Urothelium cell line (cell line): ENCODE measurements at places on chromosomes 11 and 22.

GRCh38 chr22:17699696-17700340, 61.3 kb downstream of the BCL2L13 start:
- no peak for DNase-seq

DNA sequence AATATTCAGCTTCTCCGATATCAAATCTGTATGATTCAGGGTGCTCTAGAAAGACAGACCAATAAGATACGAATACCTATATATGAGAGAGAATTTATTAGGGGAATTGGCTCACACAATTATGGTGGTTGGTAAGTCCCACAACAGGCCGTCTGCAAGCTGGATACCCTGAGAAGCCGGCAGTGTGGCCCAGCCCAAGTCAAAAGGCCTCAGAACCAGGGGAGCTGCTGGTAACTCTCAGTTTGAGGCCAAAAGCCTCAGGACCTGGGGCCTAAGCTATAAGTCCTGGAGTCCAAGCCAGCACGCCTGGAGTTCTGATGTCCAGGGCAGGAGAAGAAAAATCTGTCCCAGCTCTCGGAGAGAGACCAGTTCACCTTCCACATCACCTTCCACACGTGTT, 318.7 kb downstream of the BRD1 start:
- DNase-seq: no peak

GRCh38 chr11:29937526-29937925, 79.3 kb downstream of the KCNA4 start:
- DNase-seq: no peak

DNA sequence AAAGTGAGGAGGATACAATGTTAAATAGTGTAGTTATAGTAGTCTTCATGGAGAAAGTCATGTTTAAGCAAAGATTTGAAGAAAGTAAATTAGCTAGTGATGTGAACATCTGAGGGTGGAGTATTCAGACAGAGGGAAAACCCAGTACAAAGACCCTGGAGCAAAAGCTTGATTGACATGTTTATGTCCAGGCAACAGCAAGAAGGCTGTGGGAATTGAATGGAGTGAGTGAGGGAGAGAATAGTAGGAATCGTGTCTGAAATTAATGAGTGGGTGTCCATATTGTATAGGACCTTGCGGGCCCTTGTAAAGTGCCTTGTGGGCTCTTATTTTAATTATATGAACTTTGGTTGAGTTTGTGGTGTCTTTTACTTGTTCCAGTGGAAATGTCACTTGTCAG, 424.1 kb upstream of the KIRREL3 start:
- no peak for DNase-seq

DNA sequence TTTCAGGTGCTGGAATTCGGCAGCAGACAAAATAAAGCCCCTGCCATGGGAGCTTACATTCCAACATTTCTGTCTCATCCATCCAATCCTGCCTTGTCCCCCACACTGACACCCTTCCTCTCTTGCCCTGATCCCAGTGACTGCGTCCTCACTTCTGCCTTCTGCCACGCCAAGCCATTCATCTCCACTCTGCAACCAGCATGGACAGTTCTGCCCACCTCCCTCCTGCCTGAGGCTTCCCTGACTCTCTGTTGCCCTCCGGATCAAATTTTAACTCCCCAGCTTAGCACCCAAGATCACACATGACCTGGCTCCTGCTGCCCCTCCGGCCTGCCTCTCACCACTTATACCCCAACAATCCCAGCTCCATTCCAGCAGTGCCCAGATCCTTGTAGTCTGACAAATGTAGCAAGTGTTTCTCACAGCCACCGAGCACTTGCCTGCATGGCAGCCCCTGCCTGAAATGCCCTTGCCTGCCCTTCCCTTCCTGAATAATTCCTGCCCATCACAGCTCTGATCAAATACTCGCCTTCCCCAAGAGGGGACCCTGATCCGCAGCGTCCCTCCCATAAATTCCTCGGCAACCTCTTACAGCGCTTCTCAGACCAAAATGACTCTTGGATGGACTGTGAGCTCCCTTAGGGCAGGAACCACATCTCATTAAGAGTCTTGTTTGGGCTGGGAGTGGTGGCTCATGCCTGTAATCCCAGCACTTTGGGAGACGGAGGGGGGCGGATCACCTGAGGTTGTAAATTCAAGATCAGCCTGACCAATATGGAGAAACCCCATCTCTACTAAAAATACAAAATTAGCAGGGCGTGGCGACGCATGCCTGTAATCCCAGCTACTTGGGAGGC, 2.3 kb downstream of the ACTN3 start:
- DNase-seq: no peak

DNA sequence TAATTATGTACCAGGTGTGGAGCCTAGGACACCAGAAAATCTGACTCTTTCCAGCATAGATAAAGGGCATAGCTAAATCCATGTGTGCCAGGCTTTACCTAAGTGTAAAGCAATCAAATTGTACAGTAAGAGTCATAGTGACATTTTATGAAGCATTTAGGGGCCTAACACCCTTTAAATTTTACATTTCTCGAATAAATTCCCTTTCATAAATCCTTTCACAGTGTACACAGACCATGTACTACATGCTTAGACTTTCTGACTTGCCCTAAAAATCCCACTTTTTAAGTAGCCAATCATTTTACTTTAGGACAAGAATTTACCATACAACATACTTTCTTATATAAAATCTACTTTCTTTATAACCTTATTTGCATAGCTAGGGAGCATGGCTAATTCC, 727.6 kb upstream of the LUZP2 start:
- no peak for DNase-seq

- peak; percentile 86 for DNase-seq
These were observed 4.4 kb upstream of the PRR5 start for GRCh38 chr22:44697423-44698141.

DNA sequence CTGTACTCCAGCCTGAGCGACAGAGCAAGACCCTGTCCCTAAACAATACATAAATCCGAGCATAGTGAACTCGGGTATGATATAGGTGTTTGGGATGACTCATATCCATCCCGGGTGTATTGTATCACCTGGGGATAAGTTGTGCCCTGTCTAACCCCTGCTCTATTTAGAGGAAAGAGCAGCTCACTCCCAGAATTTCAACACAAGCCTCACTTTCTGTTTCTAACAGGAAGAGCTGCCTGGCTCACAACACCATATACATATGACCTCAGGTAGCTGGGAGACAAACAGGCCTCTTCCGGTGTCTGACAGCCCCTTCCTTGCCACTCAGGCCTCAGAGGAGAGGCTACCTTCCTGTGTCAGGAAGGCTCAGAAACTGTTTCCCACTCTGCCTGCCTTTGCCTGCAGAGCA, 9.9 kb upstream of the MICALL1 start:
- no peak for DNase-seq

- DNase-seq: no peak
These were observed 3.1 kb upstream of the PYGM start for GRCh38 chr11:64762674-64763525.

DNA sequence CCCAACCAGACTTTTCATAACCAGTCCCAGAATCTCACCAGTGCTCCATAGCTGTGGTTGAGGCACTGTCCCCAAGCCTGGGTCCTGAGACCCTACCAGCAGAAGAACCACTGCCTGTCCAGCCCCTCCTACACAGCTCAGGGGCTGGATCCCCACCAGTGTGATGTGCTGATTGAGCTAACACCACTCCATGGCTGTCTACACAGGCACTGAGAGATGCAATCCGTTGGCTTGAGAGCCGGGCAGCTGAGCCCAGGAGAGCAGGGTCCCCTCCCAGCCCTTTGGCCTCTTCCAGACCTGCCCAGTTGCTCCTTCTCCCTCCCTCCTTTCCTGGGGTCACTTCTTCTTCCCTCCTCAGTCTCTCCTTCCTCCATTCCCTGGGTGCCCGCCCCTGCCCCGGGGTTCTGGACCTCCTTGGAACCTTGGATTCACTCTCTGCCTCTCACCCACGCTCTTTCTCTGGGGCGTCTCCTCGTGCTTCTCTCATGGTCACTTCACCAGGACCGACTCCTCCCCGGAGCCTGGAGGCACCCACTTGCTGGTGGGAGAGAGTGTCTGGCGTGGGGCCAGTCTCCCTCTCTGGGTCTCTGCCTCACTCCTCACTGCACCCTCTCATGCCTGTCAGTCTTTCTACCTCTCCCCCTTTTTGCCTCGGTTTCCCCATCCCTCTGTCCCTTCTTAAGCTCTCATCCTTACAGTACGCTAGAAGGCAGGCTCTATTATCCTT, 706 bp upstream of the SCYL1 start:
- no peak for DNase-seq

GRCh38 chr22:48093981-48094380, 1331.5 kb downstream of the TBC1D22A start:
- no peak for DNase-seq

- no peak for DNase-seq
These were observed 23.6 kb downstream of the EIF4G2 start for GRCh38 chr11:10785146-10785474.

DNA sequence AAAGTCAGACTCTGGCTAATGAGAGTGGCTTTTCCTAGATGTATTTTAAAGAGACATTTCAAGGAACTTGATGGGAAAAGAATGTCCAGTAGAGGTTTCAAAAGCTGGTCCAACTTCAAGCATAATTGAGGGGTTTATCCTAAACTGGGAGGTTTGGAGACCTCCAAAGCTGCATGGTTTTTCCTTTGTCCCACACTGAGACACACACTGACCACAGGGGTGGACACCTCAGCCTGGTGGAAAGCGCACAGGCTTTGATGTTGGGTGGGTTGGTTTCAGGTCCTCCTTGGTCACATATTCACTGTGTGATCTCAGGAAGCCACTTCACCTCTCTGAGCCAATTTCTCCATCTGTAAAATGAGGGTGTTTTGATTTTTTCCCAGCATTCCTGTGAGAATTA, 4.0 kb downstream of the SPON1 start:
- no peak for DNase-seq

- DNase-seq: no peak
These were observed 6.5 kb downstream of the DTX4 start for GRCh38 chr11:59178402-59178801.

- DNase-seq: no peak
These were observed 2.9 kb downstream of the DGCR6L start for GRCh38 chr22:20316844-20317401.

DNA sequence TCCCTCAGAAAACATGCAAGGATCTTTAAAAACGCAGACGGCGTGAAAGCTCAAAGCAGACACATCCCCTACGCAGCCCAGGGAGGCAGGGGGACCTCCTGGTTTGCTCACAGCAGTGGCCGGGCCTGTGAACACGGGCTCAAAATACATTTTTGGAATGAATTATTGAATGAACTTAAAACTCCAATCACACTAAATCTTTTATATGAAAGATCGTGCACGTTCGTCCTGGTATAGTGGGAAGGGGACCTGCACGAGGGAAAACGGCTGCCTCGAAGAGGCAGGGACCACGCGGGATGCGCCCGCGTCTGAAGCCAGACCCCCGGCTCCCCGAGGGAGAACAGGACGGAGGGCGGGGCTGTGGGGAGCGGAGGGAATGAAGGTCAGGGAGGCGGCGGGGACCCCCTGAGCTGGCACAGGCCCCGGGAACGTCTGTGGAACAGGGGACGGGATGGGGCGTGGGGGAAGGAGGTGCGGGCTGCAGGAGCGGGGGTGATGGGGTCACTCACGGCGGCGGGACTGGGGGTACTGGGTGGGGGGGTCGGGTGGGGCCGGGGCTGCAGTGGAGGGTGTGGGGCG, 1.3 kb upstream of the PANX2 start:
- no peak for DNase-seq

GRCh38 chr22:23458663-23459541, 121.2 kb downstream of the IGLL1 start:
- no peak for DNase-seq

GRCh38 chr11:13680501-13681264, 12.2 kb downstream of the FAR1 start:
- no peak for DNase-seq

GRCh38 chr11:3954448-3955298, 99.2 kb downstream of the STIM1 start:
- no peak for DNase-seq

GRCh38 chr11:29435421-29435820, 581.4 kb downstream of the KCNA4 start:
- DNase-seq: no peak

- no peak for DNase-seq
These were observed at the start of gene IFITM1 for GRCh38 chr11:313787-314553. TSS of gene IFITM1 (plus strand) at chr11:314040. CDS start at chr11:314171, 131 bp downstream.
